Muscle of back (tissue), 13 donors: ENCODE measurements at places on chromosomes 13 and 19. TPM values are rescaled to one million over a fixed set of nuclear protein-coding genes. Genes with fewer than 3 reads are reported as not detected.

GRCh38 chr13:55497486-55497885 lies 1643.2 kb upstream of the PRR20A start:
- DNase-seq = no peak

The THOP1 gene
- 34.6 TPM for polyA plus RNA-seq

The EMC10 gene
- polyA plus RNA-seq = 113 TPM

GRCh38 chr13:77207943-77208342 lies 119.0 kb downstream of the MYCBP2 start:
- no peak for DNase-seq

- no peak for DNase-seq
Observed at GRCh38 chr19:17948931-17949930, 16.4 kb downstream of the CCDC124 start.

The PHLDB3 gene
- 5.2 TPM for polyA plus RNA-seq

The ZNF296 gene
- polyA plus RNA-seq = 0.75 TPM

DNA sequence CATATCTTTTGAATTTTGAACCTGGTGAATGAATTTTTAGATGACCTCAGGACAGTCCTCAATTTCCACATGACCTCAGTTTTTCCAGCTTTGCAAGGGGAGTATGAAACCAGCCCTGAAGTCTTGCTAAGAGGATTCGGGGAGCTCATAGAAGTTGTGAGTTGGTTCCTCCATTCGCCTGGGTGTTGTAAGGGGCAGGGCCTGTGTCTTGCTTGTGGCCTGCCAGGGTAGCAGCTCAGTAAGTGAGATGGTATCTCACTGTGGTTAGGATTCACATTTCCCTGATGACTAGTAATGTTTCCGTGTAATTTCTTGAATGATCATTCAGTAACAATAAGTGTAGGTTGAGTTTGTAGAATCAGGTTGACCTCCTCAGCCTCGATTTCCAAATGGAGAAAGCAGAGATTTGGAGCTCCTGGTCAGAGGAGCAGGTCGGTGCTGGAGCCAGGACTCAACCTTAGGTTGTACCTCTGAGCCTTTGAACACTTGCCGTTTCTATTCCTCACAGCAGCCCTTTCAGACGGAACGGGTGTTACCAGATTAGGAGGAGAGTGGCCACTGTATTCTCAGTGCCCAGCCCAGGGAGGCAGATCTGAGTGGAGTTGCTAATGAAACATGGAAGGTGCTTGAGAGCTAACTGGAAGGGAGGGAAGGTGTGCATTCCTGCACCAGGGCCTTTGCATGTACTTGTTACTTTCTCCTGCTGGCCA lies 14.6 kb downstream of the NACC1 start:
- no peak for DNase-seq

GRCh38 chr13:51255556-51255955 lies 33.4 kb downstream of the FAM124A start:
- DNase-seq = no peak

The CGB1 gene
- polyA plus RNA-seq = not detected

- DNase-seq = no peak
Observed at GRCh38 chr19:49326165-49326704, 1.2 kb upstream of the SLC6A16 start.

DNA sequence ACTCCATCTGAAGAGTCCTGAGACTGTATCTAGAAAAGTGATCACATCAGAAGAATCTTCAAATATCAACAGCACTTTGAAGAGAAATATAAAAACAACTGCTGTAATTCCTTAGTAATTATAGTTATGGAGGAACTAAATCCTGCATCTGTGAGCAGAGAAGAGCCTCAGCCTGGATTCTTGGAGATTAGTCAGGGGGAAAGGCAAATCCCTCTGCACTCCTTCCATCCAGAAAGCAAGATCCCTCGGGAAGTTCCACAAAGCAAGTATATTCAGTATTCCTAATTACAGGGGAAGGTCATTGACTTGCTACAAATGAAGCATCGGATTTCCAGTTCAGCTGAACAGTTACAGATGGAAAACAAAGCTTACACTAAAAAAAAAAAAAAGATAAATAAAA lies 256.6 kb upstream of the IPO5 start:
- no peak for DNase-seq

GRCh38 chr13:84086847-84087162 lies 204.5 kb upstream of the SLITRK1 start:
- no peak for DNase-seq

DNA sequence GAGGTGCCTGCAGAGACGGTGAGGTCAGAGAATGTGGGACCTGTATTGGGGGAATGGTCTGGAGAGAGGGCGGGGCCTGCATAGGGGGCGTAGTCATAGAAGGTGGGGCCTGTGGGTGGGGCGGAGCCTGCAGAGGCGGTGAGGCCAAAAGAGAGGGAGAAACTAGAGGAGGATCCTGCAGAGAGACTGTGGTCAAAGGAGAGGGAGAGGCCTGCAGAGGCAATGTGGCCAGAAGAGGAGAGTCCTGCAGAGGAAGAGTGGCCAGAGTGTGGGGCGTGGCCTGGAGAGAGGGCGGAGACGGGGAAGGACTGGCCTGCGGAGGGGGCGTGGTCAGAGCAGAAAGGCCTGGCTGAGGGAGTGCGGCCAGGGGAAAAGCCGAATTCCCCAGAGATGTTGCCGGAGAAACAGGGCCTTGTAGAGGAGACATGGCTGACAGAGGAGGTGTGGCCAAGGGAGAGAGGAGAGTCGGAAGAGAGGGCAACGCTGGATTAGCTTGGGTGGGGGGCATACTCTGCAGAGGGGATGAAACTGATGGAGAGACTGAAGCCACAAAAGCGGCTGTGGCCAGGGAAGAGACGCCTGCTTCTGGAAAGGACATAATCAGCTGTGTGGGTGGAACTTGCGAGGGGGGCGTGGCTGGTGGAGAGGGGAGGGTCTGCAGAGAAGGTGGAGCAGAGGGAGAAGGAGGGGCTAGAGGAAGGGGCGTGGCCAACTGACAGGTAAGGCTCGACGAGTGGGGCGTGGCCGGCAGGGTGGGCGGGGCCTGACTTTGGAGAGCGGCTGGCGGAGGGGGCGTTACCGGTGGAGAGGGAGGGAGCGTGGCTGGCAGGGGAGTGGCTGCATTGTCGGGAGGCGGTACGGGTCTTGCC lies 2.5 kb downstream of the PRR36 start:
- DNase-seq = peak; percentile 92

GRCh38 chr19:39506944-39507714 lies 7.8 kb upstream of the SELENOV start:
- peak; percentile 53 for DNase-seq

The OR10H1 gene
- polyA plus RNA-seq = 0.05 TPM

The KLK4 gene
- not detected for polyA plus RNA-seq

- no peak for DNase-seq
Observed at GRCh38 chr19:793806-794205, 3.4 kb upstream of the PTBP1 start.

The CHMP2A gene
- polyA plus RNA-seq = 75.1 TPM

- DNase-seq = peak; percentile 10
Observed at GRCh38 chr13:101579281-101579802, 126.9 kb downstream of the ITGBL1 start.

- no peak for DNase-seq
Observed at GRCh38 chr19:55289117-55289796, 5.5 kb downstream of the BRSK1 start.

The ZNF45 gene
- 15.8 TPM for polyA plus RNA-seq

The IGFL4 gene
- polyA plus RNA-seq = 6.0 TPM

The PTPRS gene
- 35.8 TPM for polyA plus RNA-seq

The CFAP97D2 gene
- not detected for polyA plus RNA-seq

- no peak for DNase-seq
Observed at GRCh38 chr13:106471957-106472543, 63.4 kb downstream of the EFNB2 start.

DNA sequence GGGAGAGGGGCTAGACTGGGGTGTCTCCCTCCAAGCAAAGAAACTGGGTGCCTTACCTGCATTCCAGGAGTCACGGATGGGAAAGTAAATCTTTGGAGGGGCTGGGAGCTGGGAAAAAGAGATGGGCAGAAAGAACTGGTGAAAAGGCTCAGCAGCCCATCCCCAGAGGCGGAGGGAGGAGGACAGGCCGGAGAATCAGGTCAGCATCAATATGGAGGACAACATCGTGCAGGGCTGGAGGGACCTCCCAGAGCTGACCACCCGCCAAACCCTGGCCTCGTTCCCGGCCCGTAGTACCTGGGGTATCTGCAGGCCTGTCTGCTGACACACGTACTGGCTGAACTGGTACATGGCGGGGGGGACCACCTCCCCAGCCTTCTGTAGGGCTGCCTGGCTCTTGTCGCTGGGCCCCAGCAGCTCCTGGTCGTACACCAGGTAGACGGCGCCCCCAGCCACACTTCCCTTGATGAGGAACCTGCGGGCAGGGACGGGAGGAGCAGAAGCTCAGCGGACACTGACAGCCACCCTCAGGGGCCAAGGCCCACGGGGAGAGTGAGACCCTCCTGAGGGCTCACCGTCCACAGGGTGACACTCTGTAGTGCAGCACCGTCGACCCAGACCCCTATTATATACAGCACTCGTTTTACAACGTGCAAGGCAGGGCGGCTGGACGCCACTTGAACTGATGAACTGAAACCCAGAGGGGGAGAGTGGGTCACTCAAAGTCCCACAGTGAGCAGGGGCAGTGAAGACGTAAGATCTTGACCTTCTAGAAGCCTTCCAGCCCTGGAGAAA lies 830 bp downstream of the MICOS13 start:
- DNase-seq = no peak

DNA sequence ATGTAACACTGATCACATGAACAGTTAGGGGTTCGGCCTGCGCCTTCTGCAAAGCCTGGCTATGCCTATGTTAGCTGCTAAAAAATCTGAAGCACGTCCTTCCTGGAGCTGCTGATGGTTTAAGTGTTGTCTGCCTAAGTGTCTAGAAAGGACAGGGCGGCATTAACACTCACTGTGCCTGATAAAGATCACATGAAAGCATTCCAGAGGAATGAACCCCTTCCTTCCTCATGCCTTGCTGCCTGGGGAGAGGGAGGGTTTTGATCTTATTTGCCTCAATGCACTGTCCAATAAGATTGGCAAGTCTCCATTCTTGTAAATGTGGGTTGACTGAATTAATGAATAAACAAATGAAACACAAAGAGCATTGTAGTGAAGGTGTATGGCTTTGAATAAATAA lies 5.2 kb downstream of the DOCK9 start:
- peak; percentile 51 for DNase-seq

DNA sequence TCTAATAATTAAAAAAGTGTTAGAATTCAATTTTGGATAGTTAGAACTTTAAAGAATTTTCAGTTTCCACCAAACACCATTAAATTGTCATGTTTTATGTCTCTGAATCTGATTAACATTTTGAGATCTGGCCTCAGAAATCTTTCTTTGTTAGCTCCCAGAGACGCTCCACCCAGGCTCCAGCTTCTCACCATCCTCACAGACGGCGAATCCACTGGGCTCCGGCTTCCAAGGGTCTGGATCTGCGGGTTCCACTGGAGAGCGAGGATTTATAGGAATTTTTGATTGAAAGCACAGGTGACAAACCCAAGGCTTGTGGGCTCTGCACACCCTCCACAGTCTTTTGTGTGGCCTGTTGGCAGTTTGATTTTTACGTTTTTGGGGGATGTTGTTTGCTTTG lies 160.6 kb downstream of the URI1 start:
- no peak for DNase-seq

The TBXA2R gene
- polyA plus RNA-seq = 1.2 TPM

DNA sequence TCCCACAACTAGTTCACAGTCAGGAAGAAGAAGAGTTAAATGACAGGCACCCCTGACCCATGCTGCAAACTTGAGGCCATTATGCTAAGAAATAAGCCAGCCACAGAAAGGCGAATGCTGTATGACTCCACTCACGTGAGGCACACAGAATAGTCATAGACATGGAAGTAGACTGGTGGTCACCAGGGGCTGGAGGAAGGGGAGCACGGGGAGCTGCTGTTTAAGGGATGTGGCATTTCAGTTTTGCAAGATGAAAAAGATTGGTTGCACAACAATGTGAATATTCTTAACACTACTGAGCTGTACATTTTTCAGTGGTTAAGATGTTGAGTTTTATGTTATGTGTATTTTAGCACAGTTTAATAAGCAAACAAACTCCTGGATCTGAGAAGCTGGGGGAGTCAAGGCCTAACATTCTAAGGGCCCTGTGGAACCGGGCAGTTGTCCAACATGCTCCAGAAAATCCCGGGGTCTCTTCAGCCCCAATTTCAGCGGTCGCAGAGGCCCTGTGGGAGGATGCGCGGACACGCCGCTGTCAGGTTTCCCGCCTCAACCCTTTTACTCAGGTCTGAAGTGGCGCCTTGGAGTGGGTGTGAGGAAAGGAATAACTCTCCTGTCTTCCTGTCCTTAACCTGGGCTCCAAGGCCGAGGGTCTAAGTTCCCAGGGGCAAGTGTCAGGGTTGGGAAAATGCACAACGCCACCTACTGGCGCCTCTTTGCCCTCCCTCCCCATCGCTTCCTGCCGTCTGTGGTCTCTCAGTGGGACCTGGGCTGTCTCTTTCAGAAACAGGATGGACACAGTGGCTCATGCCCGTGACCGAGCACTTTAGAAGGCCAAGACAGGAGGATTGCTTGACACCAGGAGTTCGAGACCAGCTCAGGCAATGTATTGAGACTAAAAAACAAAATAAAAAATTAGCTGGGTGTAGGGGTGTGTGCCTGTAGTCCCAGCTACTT lies 4.4 kb upstream of the TMEM272 start:
- no peak for DNase-seq

The GAPDHS gene
- polyA plus RNA-seq = not detected

- no peak for DNase-seq
Observed at GRCh38 chr19:13275016-13275722, 125.0 kb downstream of the IER2 start.

DNA sequence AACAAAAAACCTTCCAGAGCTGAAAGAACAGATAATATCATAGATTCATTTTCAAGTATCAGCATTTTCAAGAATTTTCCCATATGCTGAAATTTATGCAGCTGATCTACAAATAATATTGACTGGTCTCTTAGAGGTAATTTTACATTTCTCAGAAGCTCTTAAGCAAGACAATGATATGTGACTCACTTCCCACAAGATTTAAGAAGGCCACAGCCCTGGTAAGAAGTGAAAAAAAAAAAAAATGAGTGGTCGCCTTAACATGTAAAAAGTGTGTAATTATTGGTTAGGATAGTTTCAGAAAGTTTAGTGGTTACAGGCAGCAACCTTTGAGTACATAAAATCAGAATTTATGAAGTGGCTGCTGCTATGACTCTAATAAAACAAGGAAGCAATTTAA lies 54.5 kb downstream of the NUFIP1 start:
- DNase-seq = no peak

The TLE6 gene
- 0.91 TPM for polyA plus RNA-seq

- peak; percentile 22 for DNase-seq
Observed at GRCh38 chr13:49218493-49219051, 1.6 kb upstream of the MLNR start.

GRCh38 chr13:99875391-99875790 lies 96.2 kb downstream of the ZIC5 start:
- DNase-seq = no peak

The PRR20C gene
- polyA plus RNA-seq = not detected

The NUP62 gene
- 42.4 TPM for polyA plus RNA-seq

The ATP4A gene
- not detected for polyA plus RNA-seq

The PLVAP gene
- polyA plus RNA-seq = 45.7 TPM

DNA sequence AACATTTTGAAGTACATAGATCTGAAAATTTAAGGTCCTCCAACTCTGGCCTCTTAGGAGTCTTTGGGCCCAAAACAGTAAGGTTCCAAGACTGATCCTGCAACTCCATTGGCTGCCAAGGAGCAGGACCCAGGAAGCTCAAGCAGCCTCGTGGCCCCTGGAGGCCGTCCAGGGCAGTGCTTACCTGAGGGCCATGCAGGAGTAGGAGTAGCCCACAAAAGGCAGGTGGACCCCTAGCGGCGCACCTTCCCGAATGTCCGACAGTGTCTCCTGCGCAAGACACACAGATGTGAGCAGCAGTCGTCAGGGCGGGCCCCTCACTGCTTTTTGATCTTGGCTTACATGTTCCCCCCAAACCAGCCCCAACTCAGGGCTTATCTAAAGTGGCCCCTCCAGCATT lies 5.7 kb upstream of the SIX5 start:
- no peak for DNase-seq

The CLIP3 gene
- polyA plus RNA-seq = 13.8 TPM

The FFAR1 gene
- 0.10 TPM for polyA plus RNA-seq
